Activated T-cell treated with anti-CD3 and anti-CD28 coated beads, Interleukin-2, amount 50 U/mL, for 72 hours (primary cell): ENCODE measurements at places on chromosomes 7 and 10.

GRCh38 chr10:97932932-97933530 lies 83.4 kb downstream of the GOLGA7B start:
- DNase-seq: no peak

DNA sequence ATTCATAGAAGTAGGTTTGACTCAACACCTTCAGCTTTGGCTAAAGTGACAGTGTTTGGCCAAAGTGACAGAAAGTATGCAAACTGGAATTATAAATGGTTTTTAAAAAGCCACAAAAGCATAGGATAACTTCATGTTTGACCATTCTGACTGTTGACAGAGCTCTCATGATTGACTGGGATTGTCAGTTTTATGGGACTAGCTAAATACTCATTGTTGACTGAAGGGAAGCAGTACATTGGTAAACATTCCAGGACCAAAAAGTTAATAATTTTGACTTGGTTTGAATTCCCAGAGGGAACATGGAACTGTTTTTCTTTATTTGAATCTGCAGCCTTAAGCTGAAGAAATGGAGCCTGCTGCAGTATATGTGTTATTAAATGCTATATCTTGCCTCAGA lies 84.6 kb upstream of the STEAP4 start:
- no peak for DNase-seq

DNA sequence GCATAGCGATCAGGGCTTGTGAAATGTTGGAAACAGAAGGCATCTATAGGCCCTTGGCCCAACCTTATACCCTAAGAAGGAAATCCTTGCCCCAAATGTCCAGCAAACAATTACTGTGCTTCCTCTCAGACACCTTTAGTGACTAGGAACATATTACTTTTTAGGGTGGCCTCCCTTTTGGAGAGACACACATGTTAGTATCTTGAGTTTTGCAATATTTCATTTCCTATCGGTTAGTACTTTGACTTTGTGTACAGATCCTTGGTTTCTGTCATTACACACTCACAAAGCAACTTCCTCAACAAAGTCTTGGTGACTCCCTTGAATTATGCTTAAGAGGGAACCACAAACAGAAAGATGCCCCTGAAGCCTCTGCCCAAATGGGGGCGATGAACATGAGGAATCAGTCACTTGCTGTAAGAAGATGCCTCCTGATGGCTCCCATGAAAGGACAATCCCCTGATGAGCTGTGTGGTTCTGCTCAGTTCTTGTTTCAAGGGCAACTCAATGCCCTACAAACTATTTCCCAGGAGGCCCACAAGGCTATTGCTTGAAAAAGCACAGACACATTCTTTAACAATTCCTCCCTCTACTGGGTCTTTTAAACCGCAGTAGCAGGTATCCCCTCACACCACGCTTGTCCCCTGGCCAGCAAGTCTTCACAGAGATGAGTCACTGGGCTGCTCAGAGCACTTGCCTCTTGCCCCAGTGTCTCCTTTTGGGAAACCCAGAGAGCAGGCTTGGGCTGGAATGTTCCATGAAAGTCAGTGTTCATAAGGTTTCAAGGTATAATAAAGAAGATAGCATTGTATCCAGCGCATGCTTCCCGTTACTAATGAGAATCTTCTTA lies 196.2 kb downstream of the FANK1 start:
- DNase-seq: no peak

DNA sequence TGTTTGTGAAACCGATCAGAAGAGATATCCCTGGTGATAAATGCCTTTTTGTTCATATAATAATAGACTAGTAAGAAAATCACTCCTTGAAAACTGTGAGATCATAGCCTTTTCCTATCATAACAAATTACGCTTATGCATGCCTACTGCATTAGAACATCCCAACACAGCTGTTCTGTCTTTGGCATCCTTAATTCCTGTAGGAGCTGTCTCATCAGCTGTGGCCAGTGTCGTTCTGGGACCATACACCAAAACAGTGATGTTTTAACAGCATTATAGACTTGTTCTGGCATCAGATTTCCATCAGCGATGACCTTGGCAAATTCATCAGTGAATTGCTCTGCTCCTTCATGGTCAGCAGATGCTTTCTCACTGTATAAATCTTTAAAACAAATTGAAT lies 423.6 kb upstream of the LRGUK start:
- DNase-seq: no peak

GRCh38 chr7:129792721-129793120 lies 160.0 kb downstream of the UBE2H start:
- DNase-seq: no peak

DNA sequence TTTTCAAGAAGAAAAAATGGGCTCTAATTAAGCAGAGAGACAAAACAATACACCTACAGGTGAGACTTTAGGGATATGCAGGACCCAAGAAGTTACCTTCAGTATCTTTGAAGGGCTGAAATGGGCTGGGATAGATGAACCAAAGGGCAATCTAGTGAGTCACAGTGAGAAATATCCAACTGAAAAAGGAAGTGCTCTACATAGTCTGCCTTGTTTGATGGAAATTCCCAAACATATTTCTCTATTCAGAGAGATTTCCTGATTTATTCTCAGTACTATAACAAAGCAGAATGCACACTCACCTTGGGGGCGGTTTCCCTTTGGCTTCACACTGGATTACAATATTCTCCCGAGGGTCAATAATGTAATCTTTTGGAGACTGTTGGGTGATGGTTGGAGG lies 104.1 kb upstream of the LAMB4 start:
- no peak for DNase-seq

- DNase-seq: no peak
Observed at GRCh38 chr7:28358423-28358868, 53.9 kb upstream of the CREB5 start.
